MV-4-11 (cell line): ENCODE measurements at places on chromosomes 11 and 22.

DNA sequence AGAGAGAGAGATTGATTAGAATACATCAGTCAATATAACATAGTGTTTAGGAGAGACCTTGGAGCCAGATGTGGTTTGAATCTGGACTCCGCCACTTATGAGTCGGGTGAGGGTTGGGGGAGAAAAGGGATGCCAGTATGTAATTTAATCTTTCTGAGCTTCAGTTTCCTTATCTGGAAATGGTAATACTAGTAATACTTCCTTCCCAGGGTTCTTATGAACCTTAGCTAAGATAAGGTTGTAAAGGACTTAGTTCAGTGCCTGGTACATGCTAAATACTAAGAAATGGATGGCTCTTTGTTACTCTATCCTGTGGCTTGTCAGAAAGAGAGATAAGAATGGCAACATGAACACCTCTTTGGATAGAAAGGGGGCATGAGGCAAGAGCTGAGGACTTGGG lies 226.1 kb upstream of the NARS2 start:
- no peak for DNase-seq

DNA sequence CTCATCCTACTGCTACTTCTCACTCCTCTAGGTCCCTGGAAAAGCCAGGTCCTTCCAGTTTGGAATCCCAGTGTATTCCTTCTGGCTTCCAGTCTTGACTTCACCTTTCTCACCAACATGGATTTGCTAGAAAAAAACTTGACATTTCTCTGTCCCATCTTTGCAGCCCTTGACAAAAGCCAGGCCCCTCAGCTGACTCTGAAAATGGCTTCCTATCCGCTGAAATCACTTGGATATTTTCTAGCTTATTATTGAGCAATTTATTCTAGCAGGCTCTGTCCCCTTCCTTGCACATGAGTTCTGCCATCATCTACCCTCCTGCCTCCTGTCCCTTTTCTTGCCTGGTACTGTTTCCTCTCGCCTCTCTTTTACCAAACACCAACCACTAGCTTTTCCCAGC lies 427.2 kb downstream of the BUD13 start:
- DNase-seq, result no peak

- peak; percentile 87 for DNase-seq
These were observed 21.6 kb downstream of the SVIP start for GRCh38 chr11:22807855-22808570.

- peak; percentile 64 for DNase-seq
These were observed 3.5 kb downstream of the PLXNB2 start for GRCh38 chr22:50303848-50304527.

GRCh38 chr22:48227341-48228018 lies 1465.0 kb downstream of the TBC1D22A start:
- no peak for DNase-seq

- DNase-seq, result no peak
These were observed 775.4 kb downstream of the LUZP2 start for GRCh38 chr11:25272214-25272613.

GRCh38 chr22:41305646-41306045 lies 4.3 kb downstream of the ZC3H7B start:
- no peak for DNase-seq

GRCh38 chr11:112297248-112297866 lies 36.7 kb upstream of the PLET1 start:
- no peak for DNase-seq

GRCh38 chr11:65118097-65118837 lies 766 bp upstream of the ZNHIT2 start:
- DNase-seq, result no peak

- DNase-seq, result no peak
These were observed 436.2 kb downstream of the BRD1 start for GRCh38 chr22:49391436-49391835.
